ENCODE measurements at places on chromosomes 16 and 17. TPM values are rescaled to one million over a fixed set of nuclear protein-coding genes. Genes with fewer than 3 reads are reported as not detected.

SLC2A4 gene
- 91.4 TPM for total RNA-seq

TNFRSF13B gene
- total RNA-seq: not detected

NLRC3 gene
- total RNA-seq: 0.88 TPM

GGA2 gene
- total RNA-seq: 32.4 TPM

VAT1L gene
- total RNA-seq: not detected

PRAC2 gene
- not detected for total RNA-seq

B4GALNT2 gene
- not detected for total RNA-seq

ZNF19 gene
- 22.4 TPM for total RNA-seq

ANKRD40CL gene
- total RNA-seq: not detected

ARHGAP44 gene
- 3.4 TPM for total RNA-seq

SMARCD2 gene
- 179 TPM for total RNA-seq

Measured in subcutaneous adipose tissue (tissue), 4 donors.